ENCODE measurements at places on chromosomes 2 and 18.

GRCh38 chr2:28981016-28981441 lies at the start of gene TOGARAM2:
TSS of gene TOGARAM2 (plus strand) at chr2:28981298. CDS start at chr2:28994835, 13,537 bp downstream.
- no peak for DNase-seq

- DNase-seq, result no peak
These were observed 83.6 kb downstream of the TRABD2A start for GRCh38 chr2:84797271-84797670.

DNA sequence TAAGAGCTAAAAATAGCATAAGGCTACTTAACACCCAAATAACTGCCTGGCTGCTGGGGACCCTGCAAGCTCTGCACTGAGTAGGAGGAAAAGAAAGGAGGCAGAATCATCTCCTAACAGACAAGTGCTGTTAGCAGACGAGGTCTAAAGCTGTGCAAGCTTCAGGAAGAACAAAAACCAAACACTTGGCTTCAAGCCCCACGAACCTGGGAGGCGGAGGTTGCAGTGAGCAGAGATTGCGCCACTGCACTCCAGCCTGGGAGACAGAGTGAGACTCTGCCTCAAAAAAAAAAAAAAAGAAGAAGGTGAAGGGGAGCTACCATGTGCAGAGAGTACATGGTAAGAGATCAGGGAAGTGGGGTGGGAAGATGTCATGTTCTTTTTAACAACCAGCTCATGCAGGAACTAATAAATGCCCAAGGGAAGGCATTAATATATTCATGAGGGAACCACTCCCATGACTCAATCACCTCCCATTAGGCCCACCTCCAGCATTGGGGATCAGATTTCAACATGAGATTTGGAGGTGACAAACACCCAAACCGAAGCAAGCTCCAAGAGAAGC lies 28.8 kb upstream of the INO80C start:
- no peak for DNase-seq

GRCh38 chr2:235087832-235088495 lies 136.1 kb downstream of the SH3BP4 start:
- no peak for DNase-seq

DNA sequence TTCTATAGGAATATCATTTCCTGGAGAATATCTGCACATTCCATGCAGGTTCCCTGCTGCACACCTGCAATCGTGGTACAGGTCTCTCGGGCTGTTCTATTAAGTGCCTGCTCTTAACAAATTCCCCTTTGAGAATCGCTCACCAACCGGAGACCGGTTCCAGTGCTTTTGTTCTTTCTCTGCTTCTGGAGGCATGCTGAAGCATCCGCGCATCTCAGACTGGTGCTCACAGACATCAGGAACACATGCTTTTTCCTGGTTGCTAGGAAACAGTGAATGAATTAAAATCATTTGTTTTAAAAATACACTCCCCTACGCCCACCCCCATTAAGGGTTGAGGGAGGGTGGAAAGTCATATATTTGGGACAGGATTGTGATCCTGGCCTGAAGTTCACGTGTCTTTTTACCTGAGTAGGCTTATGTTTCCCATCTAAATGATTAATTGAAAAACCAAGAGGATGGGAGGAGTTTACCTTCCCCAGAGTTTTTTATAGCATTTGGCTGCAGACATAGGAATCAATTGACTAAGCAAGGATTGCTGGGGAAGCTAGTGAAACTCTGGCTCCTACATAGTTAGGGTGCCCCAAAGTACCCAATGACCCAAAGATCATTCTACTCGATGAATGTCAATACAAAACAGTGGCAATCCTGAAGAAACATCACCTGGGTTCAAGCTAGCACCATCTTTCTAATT lies at the start of gene C2orf80:
Gene C2orf80, minus strand, starts transcription at position 221 of the 694 bp plus-strand sequence. CDS start 3,044 bp downstream, outside the sequence.
- no peak for DNase-seq

- no peak for DNase-seq
These were observed 107.7 kb upstream of the ATP8B1 start for GRCh38 chr18:57910817-57911216.

DNA sequence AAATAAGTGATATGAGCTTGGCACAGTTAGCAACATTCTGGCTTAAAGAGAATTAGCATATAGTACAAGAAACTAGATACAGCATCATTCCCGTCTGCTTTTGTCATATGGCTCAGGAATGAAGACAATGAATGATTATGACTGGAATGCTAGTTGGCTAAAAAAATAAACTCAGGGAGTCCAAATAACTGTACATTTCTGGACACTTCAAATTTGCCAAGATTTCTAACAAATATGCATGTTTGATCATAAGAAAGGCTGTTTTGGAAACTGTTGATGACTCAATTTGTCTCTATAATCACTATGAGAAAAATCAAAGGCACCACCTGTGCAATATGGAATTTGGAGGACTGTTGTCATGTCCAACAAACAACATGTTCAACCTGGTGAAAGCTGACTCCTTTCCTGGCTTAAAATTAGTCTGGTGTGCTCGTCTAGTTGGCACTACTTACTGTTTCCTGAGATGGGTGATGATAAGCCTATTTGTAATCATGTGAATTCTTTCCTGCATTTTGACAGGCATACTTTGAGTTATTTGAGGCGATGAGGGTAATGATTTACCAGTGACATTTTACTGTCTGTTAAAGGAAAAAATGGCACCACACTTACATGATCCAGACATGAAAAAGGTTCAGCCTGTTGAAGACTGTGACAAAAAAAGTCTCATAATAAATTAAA lies 133.9 kb upstream of the CDH20 start:
- no peak for DNase-seq

DNA sequence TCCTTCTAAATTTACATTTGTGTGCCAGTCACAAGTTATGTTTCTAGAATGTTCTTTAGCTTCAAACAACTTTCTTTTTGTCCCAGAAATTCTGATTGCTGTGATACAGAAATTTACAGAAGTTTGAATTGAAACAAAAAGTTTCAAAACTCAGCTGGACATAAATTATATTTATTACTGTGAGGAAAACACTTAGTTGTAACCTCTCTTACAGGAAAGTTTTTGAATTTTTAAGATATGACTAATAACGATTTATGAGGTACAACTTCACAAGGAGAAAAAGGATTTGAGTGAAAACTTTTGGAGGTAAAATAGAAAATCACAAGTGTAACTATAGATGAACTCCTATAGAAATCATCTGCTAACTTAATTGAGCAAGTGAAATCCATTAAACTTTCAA lies 205.3 kb downstream of the TMEM247 start:
- no peak for DNase-seq

GRCh38 chr2:199495147-199495546 lies 37.4 kb upstream of the SATB2 start:
- DNase-seq, result no peak

GRCh38 chr18:12532661-12533060 lies 124.9 kb downstream of the PRELID3A start:
- DNase-seq, result no peak

GRCh38 chr2:62140426-62141141 lies 55.3 kb upstream of the B3GNT2 start:
- DNase-seq, result no peak
